Dermis lymphatic vessel endothelial cell (primary cell): ENCODE measurements at places on chromosomes 11 and 22. TPM values are rescaled to one million over a fixed set of nuclear protein-coding genes. Genes with fewer than 3 reads are reported as not detected.

KCTD14 gene
- total RNA-seq, result 0.09 and 0.11 TPM in 2 replicates

P2RY2 gene
- under 0.01 and 0.11 TPM in 2 replicates for total RNA-seq

FBLN1 gene
- 0.09 and 0.22 TPM in 2 replicates for total RNA-seq

CCDC134 gene
- 2.4 and 4.7 TPM in 2 replicates for total RNA-seq

MOV10L1 gene
- 26.8 and 32.8 TPM in 2 replicates for total RNA-seq

DERL3 gene
- total RNA-seq, result 0.17 and 0.33 TPM in 2 replicates

PRCP gene
- 223 and 241 TPM in 2 replicates for total RNA-seq
